ENCODE measurements at places on chromosomes 11 and 22.

GRCh38 chr11:102522312-102523188 is 8.0 kb downstream of the MMP7 start:
- no peak for DNase-seq

DNA sequence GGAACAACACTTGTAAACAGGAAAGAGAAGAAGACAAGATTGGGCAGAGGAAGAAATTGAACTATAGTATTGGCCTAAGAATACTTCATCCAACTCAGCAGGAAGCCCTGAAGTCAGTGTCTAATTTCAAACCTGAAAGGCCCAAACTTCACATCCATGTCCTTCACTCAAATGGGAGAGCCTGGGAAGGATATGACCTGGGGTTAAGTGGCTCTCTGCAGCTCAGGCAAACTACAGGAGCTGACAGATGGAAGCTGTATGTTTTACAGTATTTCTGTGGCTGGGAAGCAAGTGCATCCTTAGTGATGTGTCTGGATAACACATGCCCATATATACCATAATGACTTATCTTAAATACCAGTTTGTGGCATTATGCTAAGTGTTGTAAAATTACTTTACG is 196.2 kb downstream of the SOX6 start:
- no peak for DNase-seq

DNA sequence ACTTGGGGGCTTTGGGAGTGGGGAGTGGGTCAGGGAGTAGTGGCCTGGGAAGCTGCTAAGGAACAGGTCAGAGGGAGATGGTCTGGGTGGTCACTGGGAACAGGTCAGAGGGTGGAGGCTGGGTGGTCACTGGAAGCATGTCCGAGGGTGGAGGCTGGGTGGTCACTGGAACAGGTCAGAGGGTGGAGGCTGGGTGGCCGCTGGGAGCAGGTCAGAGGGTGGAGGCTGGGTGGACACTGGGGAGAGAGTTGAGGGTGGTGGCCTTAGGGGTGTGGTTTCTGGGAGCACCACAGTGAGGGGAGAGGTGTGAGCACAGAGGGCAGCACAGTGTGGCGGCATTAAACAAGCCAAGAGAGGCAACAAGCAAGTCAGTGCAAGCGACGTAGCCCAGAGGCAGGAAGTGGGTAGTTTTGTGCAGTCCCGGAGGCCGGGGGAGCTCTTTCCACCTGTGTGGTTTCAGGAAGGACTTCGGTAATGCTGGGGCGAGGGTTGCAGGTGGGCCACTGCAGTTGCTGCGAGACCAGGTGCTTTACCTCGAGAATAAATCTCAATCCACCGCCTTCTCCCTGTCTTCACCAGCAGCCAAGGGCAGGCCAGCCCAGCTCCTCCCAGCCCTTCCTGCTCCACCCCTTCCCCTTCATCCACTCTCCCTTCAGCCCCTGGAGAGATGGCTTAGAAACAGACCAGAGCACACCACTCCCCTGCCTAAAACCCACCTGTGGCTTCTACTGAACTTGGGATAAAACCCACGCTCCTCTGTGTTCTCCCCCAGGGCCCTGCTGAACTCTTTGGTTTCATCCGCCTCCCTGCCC is 3.2 kb upstream of the CACNA1I start:
- no peak for DNase-seq

DNA sequence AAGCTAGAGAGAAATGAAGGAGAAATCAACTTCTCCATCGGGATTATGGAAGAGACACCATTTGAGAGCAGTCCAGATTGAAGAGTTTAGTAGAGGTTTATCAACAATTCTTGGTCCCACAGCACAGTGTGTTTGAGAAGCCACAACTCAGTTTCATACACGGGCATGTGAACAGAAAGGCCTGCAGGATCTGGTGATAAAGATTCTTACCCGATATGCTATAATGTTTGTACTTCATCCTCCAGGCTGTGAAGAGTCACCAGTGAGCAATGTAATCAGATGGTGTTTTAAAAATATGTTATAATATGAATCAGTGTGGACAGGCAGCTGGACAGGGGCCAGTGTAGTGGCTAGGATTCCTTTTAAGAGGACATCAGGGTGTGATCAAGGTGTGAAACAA is 29.7 kb upstream of the VWA5A start:
- DNase-seq: no peak

- DNase-seq: no peak
Observed at GRCh38 chr22:44261164-44261860, 51.4 kb downstream of the SHISAL1 start.
